Right cardiac atrium (tissue), 5 donors: ENCODE measurements at places on chromosomes 12 and 14. TPM values are rescaled to one million over a fixed set of nuclear protein-coding genes. Genes with fewer than 3 reads are reported as not detected.

DNA sequence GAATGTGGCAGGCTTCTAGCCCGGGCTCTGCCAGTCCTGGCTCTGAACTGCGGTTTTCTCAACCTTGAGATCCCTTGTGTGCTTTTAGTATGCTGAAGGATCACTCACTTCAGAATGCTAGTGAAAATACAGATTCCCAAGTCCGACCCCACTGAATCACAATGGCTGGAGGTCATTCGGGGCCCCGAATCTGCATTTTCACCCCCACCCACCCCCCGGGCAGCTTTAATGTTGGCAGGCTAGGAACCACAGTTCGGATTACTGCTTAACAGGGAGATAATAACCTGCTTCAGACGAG lies 573 bp upstream of the SUSD6 start:
- DNase-seq = no peak

DNA sequence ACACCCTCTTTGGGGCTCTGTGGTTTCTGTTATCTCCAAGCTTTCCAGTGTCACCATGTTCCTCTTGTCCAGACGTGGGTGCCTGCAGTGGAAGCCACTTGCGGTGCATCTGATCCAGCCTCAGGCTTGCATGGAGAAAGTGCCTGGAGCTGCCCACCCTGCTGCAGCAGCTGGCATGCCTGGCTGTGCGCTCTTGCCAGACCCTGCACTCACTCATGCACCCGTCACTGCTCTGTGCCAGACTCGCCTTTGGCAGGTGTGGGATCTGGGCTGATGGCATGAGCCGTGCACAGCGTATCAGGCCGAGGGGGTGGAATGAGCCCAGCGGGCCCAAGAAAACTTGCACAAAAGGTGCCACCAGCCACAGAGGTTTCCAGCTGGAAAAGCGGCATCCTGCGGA lies 105.1 kb downstream of the MNAT1 start:
- DNase-seq = no peak

GRCh38 chr12:126093908-126094307 lies 1028.7 kb downstream of the AACS start:
- DNase-seq = no peak

GRCh38 chr12:57242691-57243454 lies 8.1 kb downstream of the STAC3 start:
- peak; percentile 81 for DNase-seq

Gene SERPINA6
- total RNA-seq = not detected

Gene SPIC
- total RNA-seq = not detected

- no peak for DNase-seq
Measured at GRCh38 chr14:70887207-70887681, 20.0 kb upstream of the PCNX1 start.

- DNase-seq = no peak
Measured at GRCh38 chr14:100781952-100782351, 44.0 kb upstream of the MEG3 start.

- DNase-seq = no peak
Measured at GRCh38 chr12:68122236-68122920, 37.2 kb downstream of the IFNG start.

- no peak for DNase-seq
Measured at GRCh38 chr14:69525896-69526295, 41.4 kb downstream of the PLEKHD1 start.

DNA sequence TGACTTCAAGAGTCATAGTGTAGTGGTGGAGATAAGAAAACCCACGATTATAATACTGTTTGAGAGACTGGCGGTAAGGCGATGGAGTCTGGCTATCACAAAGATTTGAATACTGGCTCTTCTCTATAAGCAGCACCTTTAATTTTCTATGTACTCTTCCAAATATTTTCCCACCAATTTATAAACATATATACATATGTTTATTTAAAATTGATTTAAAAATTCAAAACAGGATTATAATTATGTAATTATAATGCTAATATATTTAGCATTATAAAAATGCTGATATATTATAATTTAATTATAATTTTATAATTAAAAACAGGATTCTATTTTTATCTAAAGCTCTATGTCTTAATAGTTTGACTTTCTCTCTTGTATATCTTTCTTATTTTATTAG lies 15.4 kb upstream of the DCD start:
- no peak for DNase-seq

Gene LDHB
- 1,318 TPM for total RNA-seq

Gene PEBP1
- 507 TPM for total RNA-seq

Gene IFT81
- total RNA-seq = 12.0 TPM

DNA sequence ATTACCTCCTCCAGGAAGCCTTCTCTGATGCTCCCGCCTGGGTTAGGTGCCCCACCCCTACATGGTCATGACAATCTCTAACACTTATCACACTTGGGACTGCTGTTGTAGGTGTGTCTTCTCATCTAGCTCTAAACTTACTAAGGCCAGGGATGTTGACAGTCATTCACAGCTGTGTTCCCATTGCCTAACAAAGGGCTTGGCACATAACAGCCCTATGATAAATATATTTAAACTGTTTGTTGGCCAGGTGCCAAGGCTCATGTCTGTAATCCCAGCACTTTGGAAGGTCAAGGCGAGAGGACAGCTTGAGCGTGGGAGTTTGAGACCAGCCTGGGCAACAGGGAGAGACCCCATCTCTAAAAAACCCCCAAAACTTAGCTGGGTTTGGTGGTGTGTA lies 98.8 kb upstream of the RGS6 start:
- DNase-seq = no peak

Gene KRT2
- total RNA-seq = not detected

Gene GNS
- 90.8 TPM for total RNA-seq

- DNase-seq = no peak
Measured at GRCh38 chr12:1391722-1392121, 202.7 kb downstream of the FBXL14 start.

DNA sequence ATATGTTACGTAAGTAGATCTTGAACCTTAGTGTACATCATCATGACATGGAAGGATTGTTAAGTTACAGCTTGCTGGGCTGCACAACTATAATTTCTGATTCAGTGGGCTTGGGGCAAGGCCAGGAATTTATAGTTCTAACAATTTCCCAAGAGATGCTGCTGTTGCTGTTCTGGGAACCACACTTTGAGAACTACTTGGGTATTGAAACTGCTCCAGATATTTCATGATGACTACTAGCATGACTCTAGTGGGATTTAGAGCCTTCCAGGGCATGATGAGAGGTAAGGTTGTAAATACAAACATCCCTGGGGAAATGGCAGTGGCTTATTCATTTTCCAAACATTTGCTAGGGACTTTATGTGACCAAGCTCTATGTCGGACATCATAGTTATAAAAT lies 904.8 kb upstream of the SEL1L start:
- DNase-seq = no peak

Gene PZP
- 0.74 TPM for total RNA-seq

DNA sequence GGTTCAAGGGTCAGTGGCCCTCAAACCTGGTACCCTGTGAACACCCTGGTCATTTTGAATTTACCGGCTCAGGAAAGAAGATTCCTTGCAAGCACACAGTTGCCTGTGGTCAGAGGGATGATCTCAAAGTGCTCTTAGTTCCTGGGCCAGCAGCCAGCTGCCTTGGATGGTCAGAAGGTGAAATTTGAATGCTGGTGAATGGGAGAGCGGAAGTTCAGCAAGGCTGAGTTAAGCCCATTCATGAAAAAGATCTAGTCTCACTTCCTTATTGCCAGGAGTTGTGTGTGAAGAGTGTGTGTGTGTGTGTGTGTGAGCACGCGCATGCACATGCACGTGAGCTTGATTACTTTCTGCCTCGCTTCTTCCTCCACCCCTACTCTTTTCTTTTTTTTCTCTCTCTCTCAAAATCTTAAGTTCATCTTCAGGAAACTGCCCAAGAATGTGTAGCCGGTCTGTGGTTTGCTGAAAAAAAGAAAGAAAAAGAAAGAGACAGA lies 155.5 kb upstream of the CCND2 start:
- peak; percentile 78 for DNase-seq

GRCh38 chr14:21191809-21192446 lies 36.1 kb upstream of the OR5AU1 start:
- peak; percentile 92 for DNase-seq

DNA sequence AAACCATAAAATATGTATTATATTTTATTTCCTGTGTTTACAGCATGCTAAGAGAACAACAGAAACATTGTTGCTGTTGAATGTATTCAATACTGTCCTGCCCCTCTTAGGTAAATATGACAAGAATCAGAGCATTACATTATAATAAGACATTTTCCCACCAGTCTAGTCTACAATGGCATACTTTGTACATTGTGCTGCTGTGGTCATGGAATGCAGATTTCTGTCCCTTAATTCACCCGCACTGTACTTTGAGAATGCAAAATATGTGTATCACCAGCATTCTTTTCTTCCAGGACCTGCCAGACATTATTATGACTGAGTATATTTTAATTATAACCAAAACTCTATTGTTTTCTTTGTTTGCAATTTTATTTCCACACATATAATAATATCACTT lies 16.5 kb upstream of the OR10AD1 start:
- DNase-seq = no peak

Gene GZMH
- 0.56 TPM for total RNA-seq

- DNase-seq = peak; percentile 27
Measured at GRCh38 chr12:130070126-130070611, 92.1 kb upstream of the FZD10 start.

DNA sequence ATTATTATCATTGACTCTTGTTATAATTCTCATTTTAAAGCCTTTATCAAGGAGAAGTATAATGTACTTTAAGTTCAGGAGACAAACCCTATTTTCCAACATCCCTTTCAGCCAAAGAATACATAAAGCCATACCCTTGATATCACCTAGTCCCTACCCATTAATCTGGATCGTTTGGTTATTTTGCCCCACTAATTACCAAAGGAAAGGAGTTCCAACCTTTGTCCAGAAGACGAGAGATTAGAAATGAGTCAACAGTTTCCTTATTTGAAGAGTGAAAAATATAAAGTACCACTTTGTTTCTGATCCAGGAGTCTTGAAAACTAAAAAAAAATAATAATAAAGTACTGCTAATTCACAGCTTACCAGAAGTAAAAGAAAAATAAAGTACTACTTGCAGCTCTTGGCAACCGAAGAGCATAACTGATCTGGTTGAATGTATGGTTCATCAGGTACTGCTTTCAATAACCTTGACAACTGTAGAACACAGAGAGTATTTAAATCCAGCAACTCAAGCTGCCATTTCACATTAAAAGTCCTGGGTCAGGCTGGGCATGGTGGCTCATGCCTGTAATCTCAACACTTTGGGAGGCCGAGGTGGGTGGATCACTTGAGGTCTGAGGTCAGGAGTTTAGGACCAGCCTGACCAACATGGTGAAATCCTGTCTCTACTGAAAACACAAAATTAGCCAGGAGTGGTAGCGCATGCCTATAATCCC lies 33.7 kb downstream of the LIMA1 start:
- no peak for DNase-seq

- DNase-seq = no peak
Measured at GRCh38 chr14:22026527-22026926, 352.9 kb upstream of the OR4E1 start.

DNA sequence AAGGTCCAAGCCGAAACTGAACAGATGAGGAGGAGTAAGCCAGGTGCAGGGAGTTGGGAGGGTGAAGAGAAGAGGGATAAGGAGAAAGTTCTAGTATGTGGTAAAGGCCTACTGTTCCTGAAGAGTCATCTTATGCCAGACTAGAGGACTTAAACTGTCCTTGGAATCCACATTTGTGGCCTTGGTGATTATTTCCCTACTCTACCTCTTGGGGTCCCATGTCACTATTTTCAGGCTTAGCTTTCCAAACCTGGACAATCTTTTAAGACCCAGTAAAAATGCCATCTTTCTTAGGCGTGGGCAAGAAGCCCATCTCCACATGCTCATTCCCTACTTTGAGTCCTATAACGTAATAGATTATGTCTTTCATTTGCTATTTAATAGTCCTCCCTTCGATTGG lies 40.1 kb upstream of the CRY1 start:
- DNase-seq = no peak

Gene TRHDE
- 4.6 TPM for total RNA-seq

GRCh38 chr14:38710881-38711280 lies 392.2 kb downstream of the SEC23A start:
- DNase-seq = no peak

GRCh38 chr12:93302331-93303229 lies 75.1 kb upstream of the NUDT4 start:
- DNase-seq = no peak

Gene PABPN1
- 93.6 TPM for total RNA-seq

- DNase-seq = no peak
Measured at GRCh38 chr12:90280564-90281058, 572.0 kb upstream of the ATP2B1 start.

Gene CYP27B1
- not detected for total RNA-seq

Gene C12orf50
- 0.17 TPM for total RNA-seq

DNA sequence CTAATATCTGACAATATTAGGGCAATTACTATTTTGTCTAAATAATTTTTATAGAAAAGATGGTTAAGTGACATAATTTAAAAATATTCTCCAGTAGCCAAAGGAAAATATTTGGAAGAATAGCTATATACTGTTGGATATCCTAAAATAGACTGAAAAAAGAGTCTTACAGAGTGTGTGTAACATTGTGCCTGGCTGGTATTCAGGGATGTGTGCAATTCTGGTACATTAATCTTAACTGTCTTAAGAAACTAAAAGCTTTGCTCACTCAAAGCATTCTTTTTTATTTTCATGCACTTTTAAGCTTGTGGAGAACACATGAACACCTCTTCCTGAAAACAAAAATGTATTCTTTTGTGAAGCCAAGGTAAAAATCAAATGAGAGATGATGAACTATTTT lies 10.1 kb upstream of the NR2C1 start:
- DNase-seq = no peak

Gene HHIPL1
- total RNA-seq = 3.0 TPM

- DNase-seq = no peak
Measured at GRCh38 chr14:60273956-60274355, 24.9 kb downstream of the PPM1A start.

GRCh38 chr12:8648576-8649205 lies 13.9 kb downstream of the MFAP5 start:
- no peak for DNase-seq

DNA sequence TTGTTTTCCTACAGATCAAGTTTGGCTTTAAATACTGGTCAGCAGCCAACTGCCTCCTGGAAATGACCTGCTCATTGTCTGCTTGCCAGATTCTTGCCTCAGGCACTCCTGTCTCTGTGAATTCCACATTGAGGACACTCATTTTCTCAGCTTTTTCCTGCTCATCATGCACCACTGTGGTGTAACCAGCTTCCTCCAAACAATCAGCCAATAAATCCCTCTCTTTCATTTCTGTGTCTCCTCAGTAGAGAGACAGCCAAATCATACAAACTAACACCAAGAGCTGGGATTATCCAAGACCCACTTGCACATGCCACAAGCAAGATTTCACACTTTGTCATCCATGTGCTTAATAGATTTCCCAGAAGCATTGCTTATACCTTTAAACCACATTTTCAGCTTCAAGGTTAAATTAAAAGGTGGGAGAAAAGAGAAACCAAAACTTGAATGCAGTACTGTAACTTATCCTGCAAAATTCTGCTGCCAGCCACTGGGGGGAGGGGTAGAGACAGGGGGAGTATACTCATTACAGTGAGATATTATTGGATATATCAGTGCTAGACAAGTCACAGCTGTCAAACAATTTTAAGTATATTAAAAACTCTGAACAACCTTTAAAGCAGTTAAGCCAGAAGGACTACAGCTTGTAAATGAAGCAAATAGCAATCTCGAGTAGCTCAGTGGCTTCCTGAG lies 105.0 kb downstream of the PPP2R5E start:
- DNase-seq = peak; percentile 59
